RPMI7951 (cell line): ENCODE measurements at places on chromosomes 11 and 22.

- DNase-seq, result peak; percentile 39
Measured at GRCh38 chr22:29330753-29331152, 15.3 kb upstream of the RASL10A start.

GRCh38 chr11:8610532-8611116, 16.6 kb upstream of the STK33 start:
- DNase-seq, result no peak

DNA sequence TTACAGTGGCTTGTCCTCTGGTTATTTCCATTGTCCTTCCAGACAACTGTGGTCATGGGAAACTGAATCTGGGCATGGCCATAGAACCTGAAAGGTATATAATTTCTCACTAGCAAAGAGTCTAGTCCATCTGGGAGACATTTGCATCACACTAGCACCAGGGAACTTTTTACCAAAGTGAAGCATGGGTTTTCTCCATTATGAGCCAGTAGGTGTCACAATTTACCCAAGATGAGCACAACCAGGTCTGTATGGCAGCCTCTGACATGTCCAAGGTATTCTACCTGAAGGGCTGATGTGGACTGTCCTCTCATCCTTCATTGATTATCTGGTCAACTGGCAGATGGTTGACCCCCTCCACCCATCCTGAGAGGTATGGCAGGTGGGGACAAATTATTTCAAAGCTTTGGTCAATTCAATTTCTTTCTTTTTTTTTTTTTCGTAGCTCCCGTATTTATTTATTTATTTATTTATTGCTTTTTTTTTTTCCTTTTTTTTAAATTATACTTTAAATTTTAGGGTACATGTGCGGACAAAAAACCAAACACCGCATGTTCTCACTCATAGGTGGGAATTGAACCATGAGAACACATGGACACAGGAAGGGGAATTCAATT, 425.9 kb downstream of the TMEM135 start:
- DNase-seq, result no peak

GRCh38 chr11:45984192-45984591, 61.7 kb downstream of the LARGE2 start:
- DNase-seq, result no peak

DNA sequence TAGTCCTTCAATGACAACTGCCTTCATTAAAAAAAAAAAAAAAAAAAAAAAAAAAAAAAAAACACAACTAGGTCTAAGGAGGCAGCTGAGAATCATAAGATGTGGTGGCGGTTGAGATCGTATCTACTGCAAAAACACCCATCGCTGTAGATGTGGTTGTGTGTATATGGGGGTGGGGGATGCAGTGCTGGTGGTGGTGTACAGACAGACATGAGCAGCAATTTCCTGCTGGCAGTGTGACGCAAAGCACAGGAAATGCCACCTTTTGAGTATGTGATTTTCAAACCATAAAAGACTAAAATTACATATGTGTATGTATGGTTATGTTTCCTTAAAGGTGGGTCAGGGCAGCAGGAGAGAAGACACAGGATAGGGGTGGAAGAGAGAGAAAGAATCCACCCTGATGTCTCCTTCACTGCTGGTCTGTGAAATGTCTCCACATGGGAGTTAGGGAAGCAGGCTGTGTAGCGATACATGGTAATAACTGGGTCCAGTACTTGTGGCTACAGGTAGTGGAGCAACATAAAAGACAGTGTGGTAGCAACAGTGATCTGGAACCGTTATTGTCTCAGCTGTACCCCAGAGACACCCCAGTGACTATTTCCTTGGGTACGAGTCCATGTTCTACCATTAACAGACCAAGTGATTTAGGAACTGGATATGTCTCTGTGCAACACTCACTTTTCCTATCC, 57.9 kb downstream of the SYTL2 start:
- no peak for DNase-seq
